HCEC 1CT (cell line): ENCODE measurements at places on chromosomes 12 and 14.

- peak; percentile 86 for DNase-seq
These were observed 149.1 kb upstream of the HMGA2 start for GRCh38 chr12:65675141-65675621.

DNA sequence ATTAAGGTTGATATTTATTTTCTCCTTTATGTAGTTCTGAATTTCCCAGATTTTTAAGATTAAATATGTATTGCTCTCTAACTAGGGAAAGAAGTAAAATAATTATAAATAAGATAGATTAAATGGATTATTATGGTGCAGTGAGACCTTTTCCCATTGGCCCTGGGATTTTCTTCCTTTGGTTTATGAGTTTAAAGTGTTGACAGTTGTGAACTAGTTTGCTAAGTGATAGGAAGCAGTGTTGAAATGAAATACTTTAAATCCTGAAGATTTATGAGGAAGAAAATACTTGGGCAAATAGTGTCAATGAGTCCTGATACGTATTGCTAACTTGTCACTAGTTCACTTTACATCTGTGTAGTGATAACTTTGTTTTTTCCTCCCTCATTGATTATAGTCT is 188.9 kb downstream of the RAD51B start:
- no peak for DNase-seq

DNA sequence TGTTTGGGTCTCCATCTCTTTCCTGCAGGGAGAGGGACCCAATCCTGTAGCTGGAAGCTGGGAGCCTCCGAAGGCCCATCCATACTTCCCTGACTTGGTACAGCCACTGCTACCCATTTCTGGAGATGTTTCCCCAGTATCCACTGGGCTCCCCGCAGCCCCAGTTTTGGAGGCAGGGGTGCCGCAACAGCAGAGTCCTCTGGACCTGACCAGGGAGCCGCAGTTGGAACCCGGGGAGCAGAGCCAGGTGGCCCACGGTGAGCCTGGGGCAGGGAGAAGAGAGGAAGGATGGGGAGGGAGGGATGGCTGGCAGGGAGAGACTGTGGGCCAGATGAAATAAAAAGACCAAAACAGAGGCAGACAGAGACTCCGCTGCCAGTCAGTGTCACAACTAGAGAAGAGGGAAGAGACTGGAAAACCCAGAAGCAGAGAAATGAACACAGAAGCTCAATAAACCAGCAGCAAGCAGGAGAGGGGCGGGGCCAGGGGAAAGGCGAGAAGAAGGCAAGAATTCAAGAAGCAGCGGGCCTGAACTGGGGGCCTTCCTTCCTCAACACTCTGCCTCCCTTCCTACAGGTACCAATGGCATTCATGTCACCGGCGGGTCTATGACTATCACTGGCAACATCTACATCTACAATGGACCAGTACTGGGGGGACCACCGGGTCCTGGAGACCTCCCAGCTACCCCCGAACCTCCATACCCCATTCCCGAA is 6.3 kb downstream of the LTBR start:
- DNase-seq = no peak

DNA sequence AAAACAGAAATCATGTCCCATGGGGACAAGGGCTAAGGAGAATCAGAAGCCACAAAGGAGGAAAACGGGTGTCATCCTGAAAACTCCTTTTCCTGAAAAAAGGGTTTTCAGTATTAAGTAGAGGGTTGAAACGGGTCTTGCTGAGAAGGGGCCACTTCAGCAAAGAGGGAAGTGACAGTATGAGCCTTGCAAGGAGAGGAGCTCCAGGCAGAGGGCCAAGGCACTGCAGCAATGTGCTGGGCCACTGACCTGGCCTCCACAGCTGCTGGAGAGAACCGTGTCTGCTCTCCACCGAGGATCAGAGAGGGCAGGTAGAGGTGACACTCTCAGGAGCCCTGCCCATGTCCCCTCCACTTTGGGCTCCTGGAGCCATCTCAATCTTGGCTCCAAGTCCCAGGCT is 103.3 kb downstream of the NCOR2 start:
- DNase-seq = no peak

- peak; percentile 35 for DNase-seq
These were observed 239.7 kb downstream of the BCAT1 start for GRCh38 chr12:24709216-24709615.

- no peak for DNase-seq
These were observed 320.4 kb downstream of the BCL11B start for GRCh38 chr14:98951521-98952152.

DNA sequence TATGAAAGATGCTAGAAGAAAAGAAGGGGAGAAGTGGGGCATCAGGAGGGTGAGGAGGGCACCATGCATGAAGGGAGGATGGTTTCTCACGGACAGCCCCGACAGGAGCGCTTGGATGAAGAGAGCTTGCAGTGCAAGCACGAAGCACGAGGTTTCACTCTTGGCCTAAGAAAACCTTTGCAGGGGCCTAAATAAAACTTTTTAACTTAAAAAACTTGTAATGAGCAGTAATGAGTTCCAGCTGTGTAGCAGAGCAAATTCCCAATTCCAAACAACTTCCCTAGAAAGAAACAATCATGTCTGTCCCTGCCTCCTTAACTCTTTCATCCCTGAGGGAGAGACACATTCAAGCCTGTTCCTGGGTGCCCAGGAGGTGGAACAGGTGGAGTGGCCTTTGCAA is 119.5 kb downstream of the PAH start:
- DNase-seq = no peak

DNA sequence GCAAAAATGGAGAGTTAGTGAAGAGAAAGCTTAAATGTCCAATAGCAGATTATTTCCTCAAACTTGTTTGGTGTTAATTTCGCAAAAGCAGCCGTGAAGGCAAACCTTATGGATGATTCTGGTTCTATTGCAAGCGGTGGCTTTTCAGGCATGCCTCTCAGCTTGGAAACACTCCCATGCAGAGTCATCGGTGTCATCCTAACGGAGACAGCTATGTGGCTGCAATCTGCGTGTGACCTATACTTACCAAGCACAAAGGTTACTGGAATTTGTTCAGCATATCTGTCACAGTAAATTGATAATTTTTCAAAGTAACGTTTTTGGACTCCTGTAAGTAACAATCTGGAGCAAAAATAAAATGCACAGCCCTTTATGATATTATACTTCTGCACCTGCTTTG is 5.0 kb downstream of the BEST3 start:
- DNase-seq = no peak

DNA sequence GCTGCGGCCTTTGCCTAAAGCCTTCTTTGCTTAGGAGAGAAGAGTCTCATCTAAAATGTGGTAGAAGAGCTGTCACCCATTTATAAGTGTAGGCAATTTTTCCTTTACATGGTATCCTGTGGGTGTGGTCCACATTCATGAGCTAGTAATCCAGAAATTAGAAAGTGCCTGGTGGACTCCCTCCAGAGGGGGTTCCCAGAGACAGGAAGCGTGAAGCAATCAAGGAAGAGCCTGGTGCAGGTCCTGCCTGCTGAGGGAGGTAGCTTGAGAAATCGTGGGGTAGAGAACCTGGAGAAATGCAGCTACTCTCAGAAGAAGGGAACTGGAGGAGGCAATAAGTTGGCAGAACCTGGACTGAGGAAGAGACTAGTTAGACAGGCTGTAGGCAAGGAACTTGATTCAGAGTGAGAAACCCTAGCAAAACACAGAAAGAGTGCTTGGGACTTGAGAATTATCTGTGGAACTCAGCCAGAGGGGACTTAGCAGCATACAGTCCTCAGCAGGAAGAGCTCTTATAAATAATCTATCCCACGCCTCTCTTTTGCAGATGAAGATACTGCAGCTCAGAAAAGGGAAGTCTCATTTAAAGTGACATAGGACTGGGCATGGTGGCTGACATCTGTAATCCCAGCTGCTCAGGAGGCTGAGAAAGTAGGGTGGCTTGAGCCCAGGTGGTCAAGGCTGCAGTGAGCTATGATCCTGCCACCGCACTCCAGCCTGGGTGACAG is 182.4 kb upstream of the CCND2 start:
- DNase-seq = no peak

DNA sequence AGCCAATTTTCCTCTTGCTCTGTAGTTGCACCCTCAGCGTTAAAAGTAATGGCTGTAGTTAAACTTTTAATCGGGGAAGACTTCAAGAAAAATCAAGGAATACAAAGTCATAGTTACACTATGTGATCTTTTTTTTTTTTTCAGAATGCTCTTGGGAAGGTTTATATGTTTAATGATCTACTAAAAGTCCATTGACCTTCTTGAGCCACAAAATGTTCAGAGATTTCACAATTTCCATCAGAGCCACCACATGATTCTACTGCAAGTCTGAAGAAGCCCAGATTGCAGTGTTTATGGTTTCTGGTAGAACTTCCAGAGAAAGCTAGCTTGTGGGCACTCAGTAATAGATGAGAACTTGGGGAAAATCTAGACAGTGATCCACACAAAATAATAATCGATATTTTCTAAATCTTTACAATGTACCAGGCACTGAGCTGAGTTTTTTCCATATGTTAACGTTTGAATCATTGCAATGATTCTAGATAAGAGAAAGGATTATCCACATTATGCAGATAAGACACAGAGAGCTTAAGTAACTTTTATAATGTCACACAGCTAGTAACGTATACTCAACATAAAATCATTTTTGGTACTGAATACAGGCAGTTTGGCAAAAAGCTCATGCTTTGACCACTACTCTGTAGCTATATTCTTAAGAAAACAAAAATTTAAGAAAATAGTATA is 38.3 kb downstream of the GYS2 start:
- DNase-seq = no peak

DNA sequence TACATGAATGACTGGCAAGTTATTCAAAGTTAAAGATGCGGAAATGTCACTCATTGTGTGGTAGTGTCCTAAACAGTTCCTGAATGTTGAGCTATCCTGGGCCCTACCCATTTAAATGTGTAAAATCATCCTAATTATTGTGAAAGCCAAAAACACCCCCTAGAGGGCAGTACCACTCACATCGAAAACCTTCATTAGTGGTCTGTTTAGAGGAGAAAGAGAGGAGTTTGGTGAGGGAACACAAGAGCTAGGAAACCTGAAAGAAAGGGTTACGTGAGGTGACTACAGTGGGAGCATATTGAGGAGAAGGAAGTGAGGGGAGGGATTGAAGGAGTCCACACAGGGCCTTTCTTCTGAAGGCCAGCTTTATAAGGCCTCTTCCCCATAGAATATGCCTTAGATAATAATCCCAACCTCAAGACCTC is 2.5 kb upstream of the TEP1 start:
- DNase-seq = peak; percentile 65

- peak; percentile 89 for DNase-seq
These were observed 162.6 kb downstream of the MYRFL start for GRCh38 chr12:69987579-69988091.

GRCh38 chr12:27437839-27438238 is 8.7 kb upstream of the SMCO2 start:
- no peak for DNase-seq
